Natural killer cell (primary cell): ENCODE measurements at places on chromosomes 12 and 14.

DNA sequence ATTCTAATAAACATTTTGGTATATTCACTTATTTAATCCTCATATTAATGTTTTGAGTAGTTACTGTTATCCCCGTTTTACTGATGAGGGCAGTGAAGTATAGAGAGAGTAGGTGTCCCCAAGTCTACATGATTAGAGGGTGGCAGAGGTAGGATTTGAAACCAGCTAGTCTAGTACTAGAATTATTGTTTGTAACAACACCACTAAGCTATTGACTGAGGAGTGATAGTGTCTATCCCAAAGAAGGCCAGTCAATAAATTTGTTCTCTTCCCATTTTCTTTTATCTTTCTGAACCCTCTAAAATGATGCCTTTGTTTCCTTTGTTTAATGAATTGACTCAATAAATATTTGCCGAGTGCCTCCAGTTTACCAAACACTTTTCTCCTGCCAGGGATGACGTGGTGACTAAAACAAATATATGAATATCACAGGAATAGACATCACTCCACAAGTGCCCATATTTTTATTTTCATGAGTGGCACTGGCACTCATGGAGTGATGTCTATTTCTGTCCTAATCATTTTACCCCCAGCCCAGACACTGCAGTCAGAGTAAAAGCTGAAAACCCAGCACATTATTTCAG lies 247.5 kb downstream of the SLC16A7 start:
- H3K27ac ChIP-seq, result no peak overlapping the region
- H3K36me3 ChIP-seq, result no peaks in the 10 kb centered on the region
- no peak for DNase-seq
- no peak overlapping the region for H3K4me3 ChIP-seq

- peak; percentile 34 for DNase-seq
- H3K4me1 ChIP-seq, result peaks cover 16% of the 10 kb centered on the region
- no peak overlapping the region for H3K4me3 ChIP-seq
- H3K36me3 ChIP-seq, result no peaks in the 10 kb centered on the region
- H3K27ac ChIP-seq, result peak overlapping the region; percentile 14
- H3K27me3 ChIP-seq, result peaks cover 6% of the 10 kb centered on the region
These were observed 750.2 kb downstream of the TMEM121 start for GRCh38 chr14:106276326-106277267.

- H3K36me3 ChIP-seq, result no peaks in the 10 kb centered on the region
These were observed 12.3 kb downstream of the CCDC91 start for GRCh38 chr12:28202374-28203130.

DNA sequence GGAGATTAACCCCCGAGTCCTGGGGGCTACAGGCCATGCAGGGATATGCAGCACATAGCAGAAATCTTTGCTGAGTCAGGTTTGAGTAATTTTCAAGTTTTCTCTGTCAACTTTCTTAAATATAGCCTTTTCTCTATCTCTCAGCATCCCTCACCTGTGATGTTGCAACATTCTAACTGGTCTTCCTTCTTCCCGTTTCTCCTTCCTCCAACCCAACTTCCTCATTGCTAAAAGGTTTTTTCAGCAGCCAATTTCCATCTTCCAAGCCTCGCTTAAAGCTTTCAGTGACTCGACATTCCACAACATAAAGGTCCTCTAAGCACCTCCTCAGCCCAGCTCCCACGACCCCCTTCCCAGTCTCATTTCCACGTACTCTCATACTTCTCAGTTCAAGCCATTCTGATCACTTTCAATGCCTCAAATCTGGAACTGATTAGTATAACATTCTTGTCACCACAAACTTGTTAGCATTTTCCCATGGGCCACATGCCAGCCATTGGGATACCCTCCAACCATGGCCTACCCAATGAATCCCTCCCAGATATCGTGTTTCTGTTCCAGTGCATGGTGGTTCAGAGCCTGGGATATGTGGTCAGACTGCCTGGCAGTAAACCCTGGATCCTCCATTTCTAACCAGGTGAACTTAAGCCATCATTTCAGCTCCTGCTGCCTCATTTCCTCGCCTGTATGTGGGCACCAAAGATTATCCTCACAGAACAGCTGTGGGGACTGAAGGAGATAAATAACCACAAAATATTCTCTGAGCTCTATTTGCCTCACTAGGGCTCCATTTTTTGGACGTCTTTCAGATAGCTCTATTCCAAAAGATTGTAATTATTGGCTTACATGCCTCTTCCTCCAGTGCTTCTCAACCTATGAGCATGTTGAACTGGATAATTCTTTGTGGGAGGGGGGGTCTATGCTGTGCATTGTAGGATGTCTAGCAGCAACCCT lies 65.8 kb downstream of the KCNK10 start:
- H3K27ac ChIP-seq, result no peak overlapping the region
- H3K36me3 ChIP-seq, result no peaks in the 10 kb centered on the region
- no peak overlapping the region for H3K4me3 ChIP-seq

DNA sequence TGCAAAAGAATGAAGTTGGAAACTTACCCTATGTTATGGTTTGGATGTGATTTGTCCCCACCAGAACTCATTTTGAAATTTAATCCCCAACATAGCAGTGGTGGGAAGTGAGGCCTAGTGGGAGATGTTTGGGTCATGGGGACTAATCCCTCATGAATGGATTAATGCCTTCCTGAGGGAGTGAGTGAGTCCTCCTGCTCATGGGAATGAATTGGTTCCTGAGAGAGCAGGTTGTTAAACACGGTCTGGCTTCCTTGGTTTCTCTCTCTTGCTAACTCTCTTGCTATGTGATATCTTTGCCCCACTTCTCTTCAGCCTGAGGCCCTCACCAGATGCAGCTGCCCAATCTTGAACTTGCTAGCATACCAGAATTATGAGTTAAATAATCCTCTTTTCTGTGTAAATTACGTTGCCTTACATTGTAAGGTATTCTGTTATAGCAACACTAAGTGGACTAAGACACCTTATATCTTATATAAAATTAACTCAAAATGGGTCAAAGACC lies 22.2 kb upstream of the CCDC91 start:
- no peak for DNase-seq
- no peak overlapping the region for H3K4me3 ChIP-seq
- no peak overlapping the region for H3K27ac ChIP-seq
- no peaks in the 10 kb centered on the region for H3K4me1 ChIP-seq

DNA sequence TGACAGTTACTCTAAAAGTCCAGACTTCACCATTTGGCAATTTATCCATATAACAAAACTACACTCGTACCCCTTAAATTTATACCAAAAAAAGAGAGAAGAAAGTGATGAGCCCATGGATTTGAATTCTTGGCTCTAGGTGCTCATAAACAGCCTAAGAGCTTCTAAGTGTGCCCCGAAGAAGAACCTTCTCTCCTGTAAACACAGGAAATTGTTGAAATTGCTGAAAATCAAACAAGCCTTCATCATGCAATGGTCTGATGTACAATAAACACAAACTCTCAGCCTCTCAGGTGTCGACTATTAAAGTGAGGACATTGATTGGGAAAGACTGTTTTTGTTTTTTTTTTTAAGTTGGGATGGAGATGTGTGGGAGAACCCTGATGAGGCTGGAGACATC lies 21.8 kb downstream of the PDE6H start:
- no peak overlapping the region for H3K27ac ChIP-seq
- no peaks in the 10 kb centered on the region for H3K27me3 ChIP-seq
- H3K4me1 ChIP-seq, result peaks cover 2% of the 10 kb centered on the region
- peak; percentile 27 for DNase-seq
- H3K4me3 ChIP-seq, result no peak overlapping the region
- H3K36me3 ChIP-seq, result no peaks in the 10 kb centered on the region

GRCh38 chr12:93148412-93148811 lies 219.3 kb upstream of the EEA1 start:
- DNase-seq, result no peak
- no peaks in the 10 kb centered on the region for H3K4me1 ChIP-seq
- no peaks in the 10 kb centered on the region for H3K27me3 ChIP-seq

DNA sequence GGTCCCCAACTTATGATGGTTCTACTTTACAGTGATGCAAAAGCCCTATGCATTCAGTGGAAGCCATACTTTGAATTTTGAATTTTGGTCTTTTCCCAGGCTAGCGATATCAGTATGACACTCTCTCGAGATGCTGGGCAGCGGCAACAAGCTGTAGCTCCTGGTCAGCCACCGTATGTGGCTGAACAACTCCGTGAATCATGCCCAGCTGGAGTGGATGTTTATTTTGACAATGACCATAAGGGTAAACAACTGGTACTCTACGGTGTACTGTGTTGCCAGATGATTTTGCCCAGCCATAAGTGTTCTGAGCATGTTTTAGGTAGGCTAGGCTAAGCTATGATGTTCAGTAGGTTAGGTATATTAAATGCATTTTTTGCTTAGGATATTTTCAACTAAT lies 8.2 kb upstream of the ZNF410 start:
- no peak overlapping the region for H3K27ac ChIP-seq
- no peak overlapping the region for H3K4me3 ChIP-seq
- no peak for DNase-seq

DNA sequence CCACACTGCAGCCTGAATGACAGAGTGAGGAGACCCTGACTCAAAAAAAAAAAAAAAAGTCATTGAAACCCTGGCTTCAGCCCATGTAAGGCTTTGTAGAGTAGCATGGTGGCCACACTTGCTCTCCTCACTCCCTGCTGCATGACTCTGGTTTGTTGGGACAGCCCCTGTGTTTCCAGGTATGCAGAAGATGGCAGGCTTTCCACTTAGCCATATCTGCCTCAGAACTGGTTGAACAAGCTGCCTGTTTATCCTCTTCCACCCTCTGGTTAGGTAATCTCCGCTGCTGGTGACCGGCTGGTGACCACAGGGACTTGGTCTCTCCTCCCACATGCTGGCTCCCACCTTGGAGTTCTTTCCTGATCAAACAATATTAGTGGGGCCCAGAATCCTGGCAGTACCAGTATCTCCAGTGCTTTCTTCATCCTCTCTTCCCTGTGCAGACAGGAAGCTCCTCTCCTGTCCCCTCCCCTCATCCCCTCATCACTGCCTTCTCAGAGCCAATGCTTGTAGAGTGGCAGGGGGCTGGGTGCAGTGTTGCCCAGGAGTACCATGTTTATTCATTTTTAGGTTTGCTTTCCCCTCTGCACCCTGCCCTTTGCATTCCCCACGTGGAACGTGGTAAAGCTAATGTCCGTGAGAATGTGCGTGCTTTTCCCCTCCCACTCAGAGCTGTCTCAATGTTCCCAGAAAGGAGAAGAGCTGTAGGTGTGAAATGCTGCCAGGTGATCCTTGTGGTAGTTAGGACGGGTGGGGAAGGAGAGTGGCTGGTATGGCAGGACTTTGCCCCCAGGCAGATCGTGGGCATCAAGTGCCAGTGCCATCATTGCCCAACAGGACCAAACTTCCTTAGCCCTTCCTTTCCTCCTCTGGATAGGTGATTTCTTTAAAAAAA lies 11.3 kb downstream of the ABHD12B start:
- peaks cover 13% of the 10 kb centered on the region for H3K27me3 ChIP-seq
- no peaks in the 10 kb centered on the region for H3K36me3 ChIP-seq
- DNase-seq, result no peak

DNA sequence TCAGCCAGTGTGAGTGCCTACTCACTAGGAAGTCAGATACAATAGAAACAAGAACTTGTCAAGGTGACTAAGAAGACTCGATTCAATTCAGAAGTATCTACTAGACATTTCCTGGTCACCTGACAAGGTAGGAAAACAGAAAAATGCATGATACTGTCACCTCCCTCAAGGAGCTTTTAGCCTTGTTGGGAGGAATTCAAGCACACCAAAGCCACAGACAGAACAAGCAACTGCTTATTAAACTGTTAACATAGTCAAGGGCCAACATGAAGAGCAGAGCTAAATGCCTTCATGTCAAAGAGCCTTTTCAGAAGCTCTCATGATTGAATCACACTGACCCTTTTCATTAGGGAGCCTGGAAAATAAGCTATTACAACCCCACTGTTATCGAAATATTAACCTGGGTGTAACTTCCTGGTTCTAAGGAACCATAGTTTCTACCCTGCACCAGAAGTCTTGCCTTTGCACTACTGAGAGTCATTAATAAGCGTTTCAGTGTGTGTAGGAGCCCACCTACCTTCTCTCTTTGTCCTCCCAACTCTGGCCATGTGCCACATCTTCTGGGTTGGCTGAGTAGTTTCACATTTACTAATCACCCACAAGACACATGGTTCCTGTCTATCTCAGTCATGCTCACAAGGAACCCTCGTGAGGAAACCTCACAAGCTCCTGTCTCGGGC lies 31.0 kb upstream of the LGALS3 start:
- no peak overlapping the region for H3K4me3 ChIP-seq
- H3K27me3 ChIP-seq, result no peaks in the 10 kb centered on the region
- H3K27ac ChIP-seq, result peak overlapping the region; percentile 1
- H3K36me3 ChIP-seq, result no peaks in the 10 kb centered on the region
- peak; percentile 69 for DNase-seq

GRCh38 chr12:12721814-12722434 lies 4.8 kb downstream of the CDKN1B start:
- DNase-seq, result no peak
- peak overlapping the region; percentile 99 for H3K27ac ChIP-seq
- peak overlapping the region; percentile 61 for H3K4me3 ChIP-seq
- H3K27me3 ChIP-seq, result no peaks in the 10 kb centered on the region
- peaks cover 11% of the 10 kb centered on the region for H3K4me1 ChIP-seq

GRCh38 chr14:91317381-91318308 lies 73.1 kb upstream of the GPR68 start:
- DNase-seq, result peak; percentile 55
- peaks cover 55% of the 10 kb centered on the region for H3K4me1 ChIP-seq
- H3K4me3 ChIP-seq, result no peak overlapping the region
- peaks cover 78% of the 10 kb centered on the region for H3K36me3 ChIP-seq

- H3K36me3 ChIP-seq, result no peaks in the 10 kb centered on the region
- no peak overlapping the region for H3K27ac ChIP-seq
- H3K4me1 ChIP-seq, result no peaks in the 10 kb centered on the region
- H3K27me3 ChIP-seq, result no peaks in the 10 kb centered on the region
- DNase-seq, result no peak
These were observed 40.3 kb downstream of the CFAP251 start for GRCh38 chr12:121958541-121959240.

GRCh38 chr12:53050426-53051057 lies 677 bp downstream of the TNS2 start:
- peaks cover 41% of the 10 kb centered on the region for H3K4me1 ChIP-seq
- no peaks in the 10 kb centered on the region for H3K36me3 ChIP-seq
- no peak for DNase-seq
- no peaks in the 10 kb centered on the region for H3K27me3 ChIP-seq
- no peak overlapping the region for H3K27ac ChIP-seq
- H3K4me3 ChIP-seq, result no peak overlapping the region

- H3K27me3 ChIP-seq, result no peaks in the 10 kb centered on the region
- H3K36me3 ChIP-seq, result no peaks in the 10 kb centered on the region
- no peak for DNase-seq
- H3K4me1 ChIP-seq, result no peaks in the 10 kb centered on the region
- peak overlapping the region; percentile 41 for H3K27ac ChIP-seq
These were observed 1324.8 kb downstream of the TMEM121 start for GRCh38 chr14:106850913-106851825.

- H3K36me3 ChIP-seq, result no peaks in the 10 kb centered on the region
- no peak overlapping the region for H3K4me3 ChIP-seq
- H3K27me3 ChIP-seq, result no peaks in the 10 kb centered on the region
- no peak for DNase-seq
These were observed 30.7 kb downstream of the PPP1R36 start for GRCh38 chr14:64580467-64580866.

DNA sequence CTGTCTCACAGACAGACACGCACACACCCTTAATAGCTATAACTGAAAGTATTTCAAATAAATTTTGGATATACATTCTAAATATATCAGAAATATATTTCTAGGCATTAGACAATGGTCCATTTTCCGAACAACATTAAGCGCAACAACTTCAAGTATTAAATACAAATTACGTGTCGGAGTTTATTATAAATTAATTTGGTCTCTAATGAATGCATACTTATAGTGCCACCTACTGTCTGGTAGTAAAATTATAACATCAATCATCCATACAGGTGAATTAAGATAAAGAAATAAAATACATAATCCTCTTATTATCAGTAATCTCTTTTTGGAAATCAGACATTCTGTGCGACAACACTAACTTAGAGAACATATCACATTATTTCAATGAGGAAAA lies 27.2 kb upstream of the CMAS start:
- no peak overlapping the region for H3K4me3 ChIP-seq
- H3K36me3 ChIP-seq, result no peaks in the 10 kb centered on the region
- H3K27me3 ChIP-seq, result no peaks in the 10 kb centered on the region
- H3K27ac ChIP-seq, result no peak overlapping the region
